GM23338 (cell line): ENCODE measurements at places on chromosomes 7 and 10.

DNA sequence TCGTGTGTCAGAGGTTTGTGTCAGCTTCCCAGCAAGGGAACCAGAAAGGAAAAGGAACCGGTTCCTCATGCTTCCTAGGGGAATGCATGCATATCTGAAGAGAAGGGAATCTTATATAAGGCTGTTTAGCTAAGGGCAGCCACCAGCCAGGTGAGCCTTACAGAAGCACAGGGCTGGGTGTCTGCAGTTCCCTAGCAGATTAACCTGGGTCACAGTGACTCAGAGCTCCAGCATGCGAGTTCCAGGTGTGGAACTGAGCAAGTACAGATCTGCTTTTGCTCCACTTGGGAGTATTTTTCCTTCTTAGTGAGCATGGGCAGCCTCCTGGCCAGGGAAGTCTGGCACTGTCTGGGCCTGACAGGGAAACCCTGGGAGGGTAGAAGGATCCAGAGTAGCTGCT, 957 bp upstream of the ANKRD2 start:
- no peak for DNase-seq

DNA sequence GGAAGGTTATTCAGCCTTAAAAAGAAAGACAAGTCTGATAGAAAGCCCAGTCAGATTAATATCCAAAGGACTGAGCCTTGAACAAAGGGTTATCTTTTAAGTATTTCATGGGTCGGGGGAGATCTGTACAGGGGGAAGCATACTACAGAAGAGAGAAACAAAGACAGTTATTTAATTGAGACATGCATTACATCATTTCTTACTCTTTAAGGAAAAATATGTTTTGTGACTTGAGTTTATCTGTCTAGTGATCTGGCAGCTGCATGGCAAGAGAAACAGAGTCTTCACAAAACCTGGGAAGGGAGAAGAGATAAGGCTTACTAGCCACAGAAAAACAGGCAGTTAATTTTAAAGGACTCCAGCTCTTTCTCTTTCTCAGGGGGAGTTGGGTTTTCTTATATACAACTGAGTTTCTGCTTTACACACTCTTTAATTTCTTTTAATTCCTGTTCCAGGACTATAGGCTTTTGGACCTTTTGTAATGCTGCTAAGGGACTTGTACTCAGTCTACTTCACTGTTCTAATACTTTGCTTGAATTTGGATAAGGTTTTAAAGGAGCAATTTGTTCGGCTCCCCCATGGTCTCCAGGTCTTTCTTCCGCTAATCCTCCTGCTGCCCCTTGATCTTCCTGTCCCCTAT, 20.9 kb upstream of the CYP3A43 start:
- DNase-seq: no peak

- no peak for DNase-seq
Observed at GRCh38 chr7:102303669-102304422, 17.2 kb downstream of the SH2B2 start.

DNA sequence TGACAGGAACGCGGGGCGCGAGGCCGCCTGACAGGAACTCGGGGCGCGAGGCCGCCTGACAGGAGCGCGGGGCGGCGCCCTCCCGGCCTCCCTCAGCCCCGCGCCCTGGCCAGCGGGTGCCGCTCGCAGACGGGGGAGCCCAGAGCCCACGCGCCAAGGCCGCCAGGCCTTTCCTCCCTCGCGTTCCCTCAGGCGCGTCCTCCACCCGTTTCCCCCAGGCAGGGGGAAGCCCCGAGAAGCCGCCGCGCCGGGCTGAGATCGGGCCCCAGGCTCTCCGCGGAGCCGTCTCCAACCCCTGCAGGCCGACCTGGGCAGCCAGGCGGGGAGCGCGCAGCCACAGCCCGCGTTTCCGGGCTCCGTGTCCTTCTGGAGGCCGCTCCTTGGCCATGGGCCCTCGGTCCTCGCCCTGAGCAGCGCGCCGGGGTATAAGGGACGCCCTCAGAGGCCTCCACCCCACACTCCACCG, 17.7 kb downstream of the PTPRN2 start:
- peak; percentile 76 for DNase-seq

- peak; percentile 85 for DNase-seq
Observed at GRCh38 chr7:29883462-29884398, 77.4 kb downstream of the WIPF3 start.

DNA sequence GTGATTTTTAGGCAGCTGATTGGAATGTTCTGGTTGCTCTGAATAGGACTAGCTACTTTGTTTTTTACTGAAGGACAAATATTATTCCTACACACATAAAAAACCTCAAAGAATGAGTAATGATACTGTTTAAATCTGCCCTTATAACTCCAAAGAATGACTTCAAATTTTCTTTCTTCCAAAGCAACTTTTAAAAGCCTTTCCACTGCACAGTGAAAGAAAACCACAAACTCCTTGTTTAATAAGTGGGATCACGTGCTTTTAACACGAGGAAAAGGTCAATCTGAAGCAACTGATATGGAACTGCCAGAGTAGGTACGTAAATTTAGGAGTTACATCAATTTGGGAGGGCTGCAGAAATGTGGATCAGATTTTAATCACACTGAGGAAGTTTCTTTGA, 8.0 kb upstream of the PRKCQ start:
- no peak for DNase-seq

DNA sequence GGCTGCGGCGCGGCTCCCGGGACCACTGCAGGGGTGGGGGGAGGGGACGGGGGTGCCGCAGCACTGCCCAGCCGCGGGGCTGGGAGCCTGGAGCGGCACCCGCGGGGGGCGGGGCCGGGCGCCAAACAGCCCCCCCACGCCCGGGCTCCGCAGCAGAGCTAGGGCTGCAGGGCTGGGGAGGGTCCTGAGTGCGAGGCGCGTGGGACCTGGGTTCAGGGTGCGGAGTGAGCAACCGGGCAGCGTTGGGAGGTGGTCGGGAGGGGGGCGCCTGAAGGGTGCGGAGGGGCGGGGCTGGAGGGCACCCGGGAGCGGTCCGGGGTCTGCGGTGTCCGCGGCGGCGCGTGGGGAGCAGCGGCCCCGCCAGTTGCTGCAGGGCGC, 528 bp downstream of the CAMK2G start:
- DNase-seq: no peak

- DNase-seq: no peak
Observed at GRCh38 chr10:75287697-75288096, 51.9 kb upstream of the COMTD1 start.

- DNase-seq: peak; percentile 52
Observed at GRCh38 chr7:46776790-46777189, 805.1 kb downstream of the TNS3 start.

DNA sequence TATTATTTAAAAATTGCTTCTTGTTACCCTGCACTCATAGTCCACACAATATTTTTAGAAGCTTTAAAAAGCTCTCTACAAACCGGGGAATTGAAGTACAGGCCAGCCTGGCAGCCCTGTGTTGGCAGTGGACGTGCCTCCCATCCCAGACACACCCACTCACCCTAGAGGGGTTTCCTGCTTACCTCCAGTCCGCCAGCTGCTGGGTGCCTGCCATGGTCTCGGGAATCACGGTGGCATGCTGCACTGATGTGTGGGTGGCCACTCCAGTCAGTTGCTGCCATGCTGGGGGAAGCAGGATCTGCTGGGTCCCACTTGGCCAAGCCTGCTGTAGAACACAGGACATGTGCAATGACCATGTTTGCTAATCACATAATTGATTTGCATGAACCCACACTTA, 80.4 kb downstream of the CLEC2L start:
- no peak for DNase-seq

GRCh38 chr10:28686835-28687682, 9.7 kb downstream of the BAMBI start:
- DNase-seq: no peak

GRCh38 chr7:159141167-159141566, 3.5 kb downstream of the VIPR2 start:
- DNase-seq: no peak

- peak; percentile 1 for DNase-seq
Observed at GRCh38 chr7:25385506-25386136, 157.3 kb upstream of the NPVF start.

DNA sequence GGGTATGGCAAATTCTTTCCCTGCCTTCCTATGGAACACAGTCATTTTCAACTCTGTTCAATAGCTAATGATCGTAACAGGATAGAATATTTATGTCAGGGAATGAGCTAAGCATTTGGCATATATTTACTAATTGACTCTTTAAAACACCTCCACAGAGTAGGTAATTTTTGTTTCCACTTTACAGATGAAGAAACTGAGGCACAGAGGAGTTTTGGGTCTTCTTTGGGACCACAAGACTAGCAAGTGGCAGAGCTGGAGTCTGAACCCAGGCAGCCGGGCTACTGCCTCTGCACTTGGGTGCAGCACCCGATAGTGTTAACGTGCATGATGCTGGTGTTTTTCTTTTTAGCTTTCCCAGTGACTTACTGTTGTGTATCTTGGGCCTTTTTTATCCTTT, 384.0 kb downstream of the SFMBT2 start:
- DNase-seq: no peak

DNA sequence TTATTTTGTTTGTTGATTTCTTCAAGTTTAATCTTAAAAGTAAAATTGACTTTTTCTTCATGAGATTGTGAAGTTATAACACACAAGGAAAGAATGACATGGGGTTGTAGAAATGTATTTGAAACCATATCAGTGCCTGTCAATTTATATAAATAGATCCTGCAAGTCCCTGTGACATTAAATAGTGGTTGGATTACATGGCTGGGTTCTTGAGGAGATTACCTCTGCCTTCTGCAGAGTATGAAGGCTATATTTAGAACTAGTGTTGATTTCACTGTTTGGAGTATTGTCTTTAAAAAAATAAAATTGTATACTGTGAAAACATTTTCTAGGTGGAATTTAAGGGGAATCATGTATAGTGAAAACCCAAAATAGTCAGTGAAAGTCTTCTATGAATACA, 385.8 kb upstream of the SMIM30 start:
- no peak for DNase-seq

DNA sequence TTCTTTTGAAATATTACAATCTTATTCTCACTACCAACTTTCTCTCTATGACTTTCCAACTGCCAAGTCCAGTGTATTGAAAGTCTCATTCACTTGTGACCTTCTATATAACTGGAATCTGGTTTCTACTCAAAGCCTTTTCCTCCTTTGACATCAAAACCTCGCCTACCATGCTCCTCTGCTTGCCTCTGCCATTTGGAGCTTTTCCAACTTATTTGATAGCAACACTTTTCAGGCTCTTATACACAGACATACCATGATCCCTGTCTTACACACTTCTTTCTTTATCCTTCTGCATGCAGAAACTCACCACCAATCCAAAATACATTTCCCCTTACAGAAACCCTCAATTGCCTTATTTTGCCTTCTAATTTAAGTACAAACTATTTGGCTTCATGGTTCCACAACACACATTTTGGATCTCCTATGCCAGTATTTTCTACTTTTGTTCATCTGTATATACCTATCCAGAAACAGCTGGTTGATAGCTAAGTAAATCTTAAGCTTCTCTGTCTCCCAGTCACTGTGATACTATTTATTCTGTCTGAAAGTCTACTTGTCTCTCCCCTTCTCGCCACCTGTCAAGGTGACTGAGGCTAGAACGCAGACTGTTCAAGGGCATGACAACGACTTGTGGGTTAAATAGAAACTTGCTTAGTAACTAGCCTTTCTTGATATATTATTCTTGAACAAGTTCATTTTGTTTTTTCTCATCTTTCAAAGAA, 22.4 kb downstream of the GNG11 start:
- DNase-seq: no peak

- no peak for DNase-seq
Observed at GRCh38 chr7:12258074-12258473, 47.0 kb downstream of the TMEM106B start.

DNA sequence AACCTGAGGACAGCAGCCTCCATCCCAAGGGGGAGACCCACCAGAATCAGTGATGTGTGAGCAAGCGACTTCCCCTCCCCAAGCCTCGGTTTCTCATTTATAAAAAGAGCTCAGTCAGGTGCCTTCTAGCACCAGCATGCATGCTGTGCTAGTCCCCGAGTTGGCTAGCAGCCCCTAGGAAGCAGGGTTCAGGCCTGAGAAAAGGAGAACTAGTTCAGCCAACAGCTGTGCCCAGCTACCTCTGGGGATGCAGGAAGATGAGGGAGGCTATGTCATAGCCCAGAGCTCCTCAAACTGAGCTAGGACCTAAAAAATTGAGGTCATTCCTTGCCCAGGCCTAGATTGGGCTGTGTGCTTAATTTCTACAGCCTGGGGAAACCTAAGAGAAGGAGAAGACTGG, 13.7 kb downstream of the DRGX start:
- DNase-seq: no peak

GRCh38 chr7:38773430-38773829, 135.6 kb downstream of the VPS41 start:
- no peak for DNase-seq

DNA sequence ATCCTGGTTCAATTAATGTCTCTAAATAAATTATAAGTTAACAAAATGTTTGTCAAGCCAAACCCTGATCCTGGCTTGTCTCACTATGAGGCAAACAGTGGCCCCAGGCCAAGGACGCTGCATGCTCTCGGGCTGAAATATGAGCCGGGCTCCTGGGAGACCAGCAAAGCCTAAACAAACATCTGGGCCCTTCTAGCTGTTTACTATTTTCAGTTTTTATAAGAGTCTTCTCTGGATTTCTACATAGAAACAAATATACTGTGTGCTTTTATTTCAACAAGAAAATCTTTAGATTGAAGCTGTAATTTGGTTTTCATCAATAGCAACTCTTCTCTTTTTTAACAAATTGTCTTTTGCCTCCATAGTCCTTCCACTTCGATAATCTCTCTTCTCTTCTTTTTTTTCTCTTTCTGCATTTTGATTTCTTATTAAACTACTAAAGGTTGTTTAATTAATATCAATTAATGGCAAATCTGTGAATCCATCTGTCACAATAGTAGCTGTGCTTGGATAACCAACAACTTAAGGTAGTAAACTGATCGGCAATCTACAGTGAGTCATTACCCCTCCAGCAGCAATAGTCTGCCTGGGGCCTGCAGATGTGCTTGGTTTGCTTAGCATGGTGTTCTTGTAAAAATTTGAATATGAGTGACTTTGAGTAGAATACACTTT, 83.3 kb upstream of the DNAJC1 start:
- DNase-seq: peak; percentile 71

DNA sequence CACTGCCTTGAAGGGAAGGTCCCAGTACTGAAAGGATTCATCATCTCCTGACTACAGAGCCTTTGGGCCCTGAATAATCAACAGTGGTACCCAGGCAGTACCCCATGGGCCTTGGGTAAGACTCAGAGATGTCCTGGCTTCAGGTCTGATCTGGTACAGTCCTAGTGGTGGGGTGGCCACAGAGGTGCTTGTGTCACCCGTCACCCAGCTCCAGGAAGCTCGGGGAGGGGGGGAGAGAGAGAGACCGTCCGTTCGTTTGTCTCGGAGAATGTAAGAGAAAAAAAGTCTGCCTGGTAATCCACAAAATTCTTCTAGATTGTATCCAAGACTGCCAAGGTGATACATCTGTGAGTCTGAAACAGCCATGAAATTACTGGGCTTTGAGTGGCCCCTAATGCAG, 381.3 kb downstream of the PTPRN2 start:
- DNase-seq: no peak

- DNase-seq: no peak
Observed at GRCh38 chr10:118809357-118810220, 54.8 kb upstream of the CACUL1 start.

GRCh38 chr10:103641326-103641725, 147.8 kb downstream of the NEURL1 start:
- DNase-seq: no peak
